Transverse colon (tissue), 4 donors: ENCODE measurements at places on chromosomes 2 and 18.
A peak's percentile ranks its signal among the peaks of the same experiment; 100 is the strongest.

DNA sequence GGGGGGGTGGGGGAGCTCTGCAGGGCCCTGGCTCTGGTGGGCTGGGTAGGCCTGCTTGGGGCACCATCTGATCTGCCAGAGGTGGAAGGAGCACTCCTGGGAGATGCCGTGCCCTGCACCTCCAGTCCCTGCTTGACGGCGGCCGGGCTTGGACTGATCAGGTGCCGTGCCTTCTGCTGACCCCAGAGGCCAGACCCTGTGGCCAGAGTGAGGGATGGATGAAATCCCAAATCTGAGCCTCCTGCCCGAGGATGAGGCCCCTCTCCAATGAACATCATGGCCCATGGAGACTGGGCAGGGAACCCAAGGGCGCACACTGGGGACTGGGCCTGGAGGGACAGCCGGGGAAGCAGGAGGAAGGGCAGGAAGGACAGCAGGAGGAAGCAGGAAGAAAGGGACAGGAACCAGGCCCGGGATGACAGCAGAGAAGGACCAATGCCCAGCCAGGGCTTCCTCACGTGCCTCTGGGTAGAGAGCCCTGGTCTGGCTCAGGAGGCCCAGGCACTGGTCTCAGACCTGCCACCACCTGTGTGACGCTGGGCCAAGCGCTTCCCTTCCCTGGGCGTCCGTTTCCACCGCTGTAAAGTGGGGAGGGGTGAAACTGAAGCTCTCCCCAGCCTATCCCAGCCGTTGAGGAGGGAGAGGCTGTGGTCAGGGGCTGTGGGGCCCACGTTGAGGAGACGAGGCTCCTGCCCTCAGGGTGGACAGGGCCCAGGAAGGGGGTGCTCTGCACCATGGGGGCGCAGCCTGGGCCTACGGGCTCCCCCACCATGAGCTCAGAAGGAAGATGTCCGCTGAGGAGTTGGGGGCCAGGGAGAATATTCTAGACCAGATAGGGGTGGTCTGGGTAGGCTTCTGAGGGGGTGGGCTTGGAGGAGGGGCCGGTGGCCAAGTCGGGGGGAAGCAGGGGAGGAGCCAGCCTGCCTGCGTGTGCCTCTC, 1.0 kb upstream of the GPR35 start:
- no peak overlapping the region for H3K27ac ChIP-seq
- H3K4me1 ChIP-seq, result no peaks in the 10 kb centered on the region
- no peaks in the 10 kb centered on the region for H3K27me3 ChIP-seq
- DNase-seq, result no peak

DNA sequence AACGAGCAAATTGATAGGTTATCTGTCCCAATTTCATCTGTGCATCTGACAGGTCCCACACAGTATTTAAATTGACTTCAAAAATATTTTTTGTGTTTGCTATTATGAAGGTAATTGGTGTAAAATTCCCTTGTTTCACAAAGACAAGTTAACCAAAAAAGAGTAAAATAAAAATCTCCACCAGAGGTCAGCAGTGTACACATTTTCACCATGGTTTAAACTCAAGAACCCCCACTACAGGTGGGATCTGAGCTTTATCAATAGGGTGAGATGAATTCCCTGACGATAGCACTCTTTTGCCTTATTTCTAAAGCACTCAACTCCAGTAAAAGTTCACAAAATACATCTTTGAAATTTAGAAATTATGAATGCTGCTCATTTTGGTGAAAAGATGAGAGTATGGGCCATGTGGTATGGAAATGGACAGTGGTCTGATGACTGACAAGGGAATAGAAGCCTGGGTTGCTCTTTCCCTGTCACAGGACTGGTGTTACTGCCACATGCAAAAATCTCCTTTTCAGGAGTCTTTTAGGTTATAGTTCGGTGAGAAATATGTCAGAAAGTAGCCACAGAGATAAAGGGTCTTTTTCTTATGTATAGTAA, 68.0 kb downstream of the SERPINB8 start:
- no peaks in the 10 kb centered on the region for H3K27me3 ChIP-seq
- no peak for DNase-seq
- no peak overlapping the region for H3K27ac ChIP-seq
- H3K4me1 ChIP-seq, result no peaks in the 10 kb centered on the region

GRCh38 chr2:75200140-75201096, 1.1 kb upstream of the TACR1 start:
- no peaks in the 10 kb centered on the region for H3K36me3 ChIP-seq
- peak overlapping the region; percentile 48 for H3K27ac ChIP-seq
- H3K4me3 ChIP-seq, result peak overlapping the region; percentile 1

DNA sequence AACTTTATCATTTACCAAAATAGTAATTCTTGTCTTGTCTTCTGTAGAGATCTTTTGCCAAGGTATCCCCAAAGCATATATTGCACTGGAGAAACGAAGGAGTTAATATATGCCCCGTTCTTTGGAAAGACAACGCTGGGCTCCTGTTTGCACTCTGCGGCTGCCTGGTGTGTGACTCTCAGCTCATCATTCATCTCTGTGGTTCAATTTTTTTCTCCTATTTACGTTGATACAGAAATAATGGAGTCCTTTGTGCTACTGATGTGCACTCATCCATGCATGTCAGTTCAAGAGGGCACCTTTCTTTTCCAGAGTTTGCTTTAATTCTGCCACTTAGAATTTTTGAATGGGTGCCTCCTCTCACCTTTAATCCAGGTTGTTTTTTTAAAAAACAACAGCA, 655.5 kb downstream of the DCDC2C start:
- H3K36me3 ChIP-seq, result no peaks in the 10 kb centered on the region
- DNase-seq, result no peak
- no peaks in the 10 kb centered on the region for H3K27me3 ChIP-seq
- H3K4me1 ChIP-seq, result no peaks in the 10 kb centered on the region
- H3K27ac ChIP-seq, result no peak overlapping the region
- H3K4me3 ChIP-seq, result no peak overlapping the region

GRCh38 chr2:117851969-117852368, 37.5 kb downstream of the DDX18 start:
- DNase-seq, result no peak
- H3K27me3 ChIP-seq, result peaks cover 52% of the 10 kb centered on the region
- no peaks in the 10 kb centered on the region for H3K36me3 ChIP-seq
- H3K4me1 ChIP-seq, result no peaks in the 10 kb centered on the region
- H3K4me3 ChIP-seq, result no peak overlapping the region
- no peak overlapping the region for H3K27ac ChIP-seq

- no peaks in the 10 kb centered on the region for H3K36me3 ChIP-seq
- H3K27me3 ChIP-seq, result no peaks in the 10 kb centered on the region
- no peak for DNase-seq
- H3K4me1 ChIP-seq, result no peaks in the 10 kb centered on the region
- no peak overlapping the region for H3K27ac ChIP-seq
- H3K4me3 ChIP-seq, result no peak overlapping the region
Measured at GRCh38 chr2:7835693-7836680, 845.9 kb upstream of the ID2 start.
